ENCODE measurements at places on chromosomes 7 and 10.

- no peak for DNase-seq
Observed at GRCh38 chr10:51344371-51344770, 270.1 kb downstream of the PRKG1 start.

- DNase-seq = no peak
Observed at GRCh38 chr7:24498439-24498838, 74.8 kb upstream of the PALS2 start.

- DNase-seq = no peak
Observed at GRCh38 chr10:24008164-24009091, 200.5 kb upstream of the KIAA1217 start.

DNA sequence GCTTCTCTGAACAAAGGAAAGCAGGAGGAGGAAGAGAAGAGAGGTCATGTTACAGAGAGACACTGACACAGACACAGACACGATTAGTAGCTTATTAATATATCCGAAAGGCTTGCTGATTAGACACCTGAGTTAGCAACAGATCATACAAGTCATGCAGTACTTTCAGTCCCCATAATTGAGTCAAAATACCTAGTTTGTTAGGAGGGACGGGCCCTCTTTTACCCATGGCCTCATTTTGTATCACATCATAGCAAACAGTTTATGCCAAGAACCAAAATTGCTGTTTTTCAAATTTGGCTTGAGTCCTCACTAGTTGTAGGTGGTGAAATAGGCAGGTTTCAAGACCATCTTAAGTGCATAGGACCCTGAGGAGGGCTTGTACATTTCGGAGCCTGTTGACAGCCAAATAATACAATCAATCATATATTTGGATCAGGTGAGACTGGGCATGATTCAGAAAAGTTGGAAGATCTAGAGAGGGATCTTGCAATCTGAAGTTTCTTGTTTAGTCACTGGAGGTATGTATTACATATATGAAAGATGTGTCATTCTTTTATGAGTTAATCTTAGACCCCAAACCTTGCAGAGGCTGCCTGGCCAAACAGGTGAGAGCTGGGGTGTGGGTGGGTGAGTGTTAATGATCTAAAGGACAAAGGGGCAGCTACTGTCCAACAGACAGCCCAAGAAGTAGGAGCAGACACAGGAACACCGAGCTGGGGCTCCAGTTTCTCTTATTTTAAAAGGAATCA is 65.4 kb downstream of the PRPF18 start:
- no peak for DNase-seq

DNA sequence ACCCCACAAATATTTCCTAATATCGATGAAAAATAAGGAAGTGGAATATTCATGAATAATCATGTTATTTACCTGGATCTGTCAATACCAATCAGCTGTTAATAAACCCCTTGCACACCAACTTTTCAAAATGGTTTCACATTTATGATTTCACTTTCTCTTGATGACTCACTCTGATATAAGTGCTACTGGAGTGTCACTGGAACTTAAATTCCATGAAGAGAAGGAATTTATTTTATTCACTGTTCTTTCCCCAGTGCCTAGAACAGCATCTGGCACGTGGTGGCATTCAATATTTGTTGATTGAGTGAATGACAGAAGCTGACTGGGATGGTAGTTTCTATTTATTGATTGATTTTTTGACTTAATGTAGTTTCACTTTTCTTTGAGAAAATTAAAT is 3.5 kb upstream of the ENO4 start:
- no peak for DNase-seq

DNA sequence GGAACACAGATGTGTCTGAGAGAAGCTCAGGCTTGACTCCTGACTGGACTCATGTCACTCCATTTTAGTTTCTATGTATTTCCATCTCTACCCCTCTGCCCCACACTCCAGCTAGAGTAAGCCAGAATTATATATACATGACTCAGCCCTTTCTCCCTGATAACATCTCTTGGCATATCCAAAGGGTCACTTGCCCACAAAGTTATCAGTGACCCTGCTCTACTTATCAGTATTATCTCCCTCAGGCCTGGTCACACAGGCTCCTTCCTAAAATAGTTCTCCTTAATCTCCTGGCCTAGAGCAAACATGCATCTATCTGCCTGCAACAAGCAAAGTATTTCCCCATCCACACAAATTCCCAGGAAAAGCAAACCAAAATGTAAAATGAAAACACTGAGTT is 598.3 kb downstream of the SUGCT start:
- no peak for DNase-seq

DNA sequence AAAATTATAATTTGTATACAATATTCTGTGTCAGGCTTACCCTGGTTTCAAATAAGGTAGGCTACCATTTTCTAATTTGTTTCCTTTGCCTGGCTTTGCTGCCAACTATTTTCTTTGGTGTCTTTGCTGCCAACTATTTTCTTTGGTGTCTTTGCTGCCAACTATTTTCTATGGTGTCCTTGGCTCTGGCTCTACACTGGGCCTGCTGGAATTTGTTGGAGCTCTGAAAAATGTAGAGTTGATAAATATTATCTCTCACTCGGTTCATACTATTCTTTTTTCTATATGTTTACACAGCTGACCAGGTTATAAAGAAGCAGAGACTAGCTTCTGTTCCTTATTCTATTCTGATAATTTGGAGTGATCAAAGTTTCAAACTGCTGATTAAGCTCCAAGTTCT is 768.0 kb upstream of the PHF14 start:
- DNase-seq = no peak

All from aorta (tissue), 5 donors.